GM12864 (cell line): ENCODE measurements at places on chromosomes 12 and 14.

DNA sequence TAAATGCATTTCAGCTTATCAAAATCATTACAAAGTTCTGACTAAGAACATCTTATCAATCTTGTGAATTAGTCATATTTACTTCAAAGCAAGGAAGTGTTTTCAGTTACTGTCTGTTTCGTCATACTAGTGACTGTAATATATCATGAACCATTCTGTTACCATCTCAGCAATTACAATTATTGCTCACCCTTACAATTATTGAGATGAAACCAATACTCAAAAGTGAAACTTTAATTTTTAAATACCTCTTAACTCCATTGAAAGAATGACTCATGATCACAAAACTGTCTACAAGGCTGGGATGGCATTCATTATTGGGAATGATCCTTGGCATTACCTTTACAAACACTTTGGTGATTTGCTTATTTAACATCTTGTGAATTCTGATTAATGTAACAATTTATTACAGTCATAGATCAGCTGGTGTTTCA is 90.3 kb downstream of the RPS6KA5 start:
- DNase-seq = no peak

GRCh38 chr12:12803186-12803585 is 10.0 kb upstream of the DDX47 start:
- no peak for DNase-seq

DNA sequence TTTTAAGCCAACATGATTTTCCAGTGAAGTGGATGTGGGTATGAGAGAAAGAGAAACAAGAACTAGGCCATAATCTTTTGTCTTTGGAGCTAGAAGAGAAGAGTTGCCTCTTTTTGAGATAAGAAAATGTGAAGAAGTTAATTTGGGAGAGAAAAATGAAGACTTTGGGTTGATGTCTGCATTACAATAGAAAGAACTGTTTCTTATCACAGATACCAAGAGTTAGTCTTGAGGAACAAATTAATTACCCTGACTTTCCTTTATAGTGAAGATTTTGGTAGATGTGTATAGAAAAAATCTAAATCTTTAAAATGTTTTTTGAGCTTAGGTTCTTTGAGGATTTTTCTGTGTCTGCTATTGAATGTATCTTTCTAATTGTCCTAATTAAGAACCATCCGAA is 4.2 kb downstream of the A2M start:
- DNase-seq = no peak

DNA sequence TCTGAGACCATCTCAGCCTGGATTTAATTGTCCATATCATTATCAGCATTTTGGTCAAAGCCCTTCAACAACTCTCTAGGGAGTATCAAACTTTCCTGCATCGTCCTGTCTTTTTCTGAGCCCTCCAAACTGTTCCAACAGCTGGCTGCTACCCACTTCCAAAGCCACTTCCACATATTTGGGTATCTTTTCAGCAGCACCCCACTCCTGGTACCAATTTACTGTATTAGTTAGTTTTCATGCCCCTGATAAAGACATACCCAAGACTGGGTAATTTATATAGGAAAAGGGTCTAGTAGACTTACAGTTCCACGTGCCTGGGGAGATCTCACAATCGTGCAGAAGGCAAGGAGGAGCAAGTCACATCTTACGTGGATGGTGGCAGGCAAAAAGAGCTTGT is 33.1 kb upstream of the YBX3 start:
- no peak for DNase-seq

DNA sequence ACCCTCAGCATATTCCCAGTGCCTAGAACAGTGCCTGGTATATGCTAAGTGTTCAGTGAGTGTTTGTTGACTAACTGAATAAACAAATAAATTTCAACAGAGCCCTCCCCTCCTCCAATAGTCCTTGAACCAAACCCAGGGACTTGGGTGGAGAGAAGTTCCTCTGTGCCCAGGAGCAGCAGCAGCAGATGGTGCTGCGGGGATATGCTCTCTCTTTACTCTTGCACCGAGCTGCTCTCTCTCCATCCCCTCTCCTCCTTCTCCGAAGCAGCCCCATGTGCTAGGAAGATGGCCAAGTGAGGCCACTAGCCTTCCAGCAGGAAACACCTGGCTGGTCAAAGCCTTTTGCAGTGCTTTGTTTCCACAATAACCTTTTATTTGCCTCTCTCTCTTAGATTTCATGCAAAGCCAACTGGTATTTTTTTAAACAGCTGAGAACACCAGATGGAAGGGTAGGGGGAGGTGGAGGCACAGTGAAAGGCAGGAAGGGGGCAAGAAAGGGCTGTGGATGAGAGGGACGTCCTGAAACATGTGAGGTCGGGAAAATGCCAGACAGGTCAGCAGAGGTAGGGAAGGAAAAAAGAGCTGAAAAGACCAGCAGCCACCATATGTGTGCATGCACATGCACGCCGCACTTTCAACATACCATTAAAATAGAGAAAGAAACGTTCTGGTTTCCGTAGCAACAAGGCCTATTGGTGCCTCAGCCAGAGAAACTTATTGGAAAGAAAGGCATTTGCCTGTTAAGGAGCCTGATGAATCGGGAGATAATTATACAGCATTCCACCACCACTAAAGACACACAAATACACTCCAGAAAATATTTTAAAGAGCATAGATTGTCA is 78.9 kb downstream of the EMP1 start:
- no peak for DNase-seq

DNA sequence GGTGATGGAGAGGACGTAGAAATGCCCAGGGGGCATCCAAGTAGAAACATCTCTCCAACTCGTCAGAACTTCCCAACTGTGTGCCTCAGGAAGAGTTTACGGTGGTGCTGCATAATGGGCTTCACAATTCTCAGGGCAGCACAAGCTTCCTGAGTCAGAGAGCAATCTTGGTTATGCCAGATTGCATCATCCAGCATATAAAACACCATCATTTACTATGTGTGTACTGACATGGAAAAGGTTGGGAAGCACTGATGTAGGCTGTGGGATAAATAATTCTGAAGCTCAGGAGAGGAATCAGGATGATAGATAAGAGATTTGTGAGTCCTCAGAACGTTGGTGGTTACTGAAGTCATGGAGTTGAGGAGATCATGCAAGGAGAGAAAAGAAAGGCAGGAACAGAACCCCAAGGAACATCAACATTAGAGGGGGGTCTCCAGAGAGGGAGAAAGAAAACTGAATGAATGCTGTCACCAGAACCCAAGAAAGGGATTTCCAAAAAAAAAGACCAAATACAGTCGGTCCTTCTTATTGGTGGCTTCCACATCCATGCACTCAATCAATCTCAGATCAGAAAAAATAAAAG is 4.7 kb upstream of the NCKAP5L start:
- DNase-seq = no peak

GRCh38 chr12:2288001-2288400 is 235.2 kb downstream of the CACNA1C start:
- no peak for DNase-seq

DNA sequence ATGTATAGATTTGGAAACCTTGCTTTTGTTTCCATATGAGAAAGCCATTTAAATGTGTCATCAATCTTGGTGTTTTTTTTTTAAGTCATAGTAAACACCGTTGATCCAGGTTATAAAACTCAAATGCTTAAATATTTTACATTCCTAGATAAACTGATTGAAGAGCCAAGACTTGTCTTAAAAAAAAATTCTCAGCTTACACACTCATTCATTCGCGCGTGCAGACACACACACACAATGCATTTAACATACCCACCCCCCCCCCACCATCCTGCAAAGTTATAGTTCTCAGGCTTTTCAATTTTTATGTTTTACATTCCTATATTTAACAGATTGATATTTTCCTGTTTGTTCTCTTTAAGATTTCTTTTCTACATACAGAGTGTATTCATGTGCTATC is 536.4 kb downstream of the PRKD1 start:
- DNase-seq = no peak

DNA sequence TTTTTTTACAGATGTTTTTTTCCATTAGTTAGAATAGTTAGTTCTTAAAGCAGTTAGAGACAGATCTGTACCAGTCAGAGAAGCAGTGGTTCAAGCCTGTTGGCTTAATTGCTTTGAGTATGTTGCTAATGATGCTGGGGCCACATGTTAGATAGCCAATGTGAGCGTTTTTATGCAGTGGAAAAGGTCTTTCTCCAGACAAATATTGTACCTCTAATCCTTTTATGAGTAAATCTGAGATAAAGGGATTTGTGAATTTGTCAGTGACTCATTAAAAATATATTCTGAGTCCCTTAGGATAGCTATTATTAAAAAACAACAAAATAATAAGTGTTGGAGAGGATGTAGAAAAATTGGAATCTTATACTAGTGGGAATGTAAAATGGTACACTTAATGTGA is 154.2 kb downstream of the MSRB3 start:
- DNase-seq = no peak

- DNase-seq = no peak
Measured at GRCh38 chr14:54343272-54344121, 53.3 kb upstream of the CDKN3 start.

GRCh38 chr12:1916371-1917171 is 1.9 kb downstream of the CACNA2D4 start:
- DNase-seq = no peak

GRCh38 chr14:60196291-60196690 is 31.1 kb upstream of the DHRS7 start:
- no peak for DNase-seq

DNA sequence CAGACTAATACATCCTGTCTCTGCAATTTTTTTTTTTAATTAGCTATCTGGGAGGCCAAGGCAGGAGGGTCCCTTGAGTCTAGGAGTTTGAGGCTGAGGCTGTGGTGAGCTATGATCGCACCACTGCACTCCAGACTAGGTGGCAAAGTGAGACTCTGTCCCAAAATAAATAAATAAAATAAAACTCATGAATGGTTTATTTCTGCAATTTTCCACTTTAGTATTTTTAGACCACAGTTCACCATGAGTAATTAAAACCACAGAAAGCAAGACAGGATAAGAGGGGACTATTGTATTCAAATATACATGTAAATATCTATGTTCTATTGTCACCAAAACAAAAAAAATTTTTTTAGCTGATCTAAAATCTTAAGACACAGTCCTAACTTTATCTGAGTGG is 17.8 kb downstream of the TAOK3 start:
- no peak for DNase-seq

GRCh38 chr12:74449872-74450271 is 87.8 kb upstream of the ATXN7L3B start:
- no peak for DNase-seq

GRCh38 chr12:95815632-95816212 is 25.2 kb upstream of the NTN4 start:
- no peak for DNase-seq

GRCh38 chr14:68423686-68424085 is 369.2 kb downstream of the ZFP36L1 start:
- DNase-seq = no peak

GRCh38 chr12:101181776-101182175 is 28.3 kb downstream of the SLC5A8 start:
- DNase-seq = no peak

DNA sequence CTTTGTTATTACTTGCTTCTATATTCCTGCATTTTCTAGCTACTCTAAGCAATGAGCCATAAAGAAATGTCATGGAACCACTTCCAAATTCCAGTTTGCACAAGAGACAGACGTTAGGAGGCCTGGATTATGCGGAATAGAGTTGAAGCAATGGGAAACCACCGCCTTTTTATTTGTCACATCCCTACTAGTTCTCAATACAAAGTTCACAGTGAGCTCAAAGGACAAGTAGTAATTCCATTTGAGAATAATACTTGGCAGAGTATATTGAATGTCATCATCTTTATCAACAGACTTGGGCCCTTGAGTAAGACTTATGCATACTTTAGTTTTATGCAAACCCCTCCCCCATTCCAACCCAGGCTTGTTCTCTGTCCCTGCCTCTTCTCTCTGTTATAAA is 3.7 kb upstream of the SLC15A5 start:
- DNase-seq = no peak

DNA sequence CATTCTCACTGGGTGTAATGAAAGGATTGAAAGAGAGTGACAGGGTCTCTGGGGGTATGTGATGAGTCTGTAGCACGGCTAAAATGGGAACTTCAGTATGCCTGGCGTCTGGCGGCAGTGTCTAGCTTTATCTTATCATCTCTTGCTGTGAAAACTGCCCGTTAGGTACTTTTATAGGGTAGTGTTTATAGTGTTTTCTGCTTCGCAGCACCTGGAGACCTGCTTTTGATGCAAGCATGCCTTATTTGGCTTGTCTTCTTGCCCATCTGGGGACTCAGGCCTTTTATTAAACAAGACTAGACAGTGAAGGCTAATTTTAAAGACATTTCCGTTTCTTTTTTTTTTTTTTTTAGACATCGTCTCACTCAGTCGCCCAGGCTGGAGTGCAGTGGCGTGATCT is 36.3 kb upstream of the ALDH2 start:
- DNase-seq = no peak

DNA sequence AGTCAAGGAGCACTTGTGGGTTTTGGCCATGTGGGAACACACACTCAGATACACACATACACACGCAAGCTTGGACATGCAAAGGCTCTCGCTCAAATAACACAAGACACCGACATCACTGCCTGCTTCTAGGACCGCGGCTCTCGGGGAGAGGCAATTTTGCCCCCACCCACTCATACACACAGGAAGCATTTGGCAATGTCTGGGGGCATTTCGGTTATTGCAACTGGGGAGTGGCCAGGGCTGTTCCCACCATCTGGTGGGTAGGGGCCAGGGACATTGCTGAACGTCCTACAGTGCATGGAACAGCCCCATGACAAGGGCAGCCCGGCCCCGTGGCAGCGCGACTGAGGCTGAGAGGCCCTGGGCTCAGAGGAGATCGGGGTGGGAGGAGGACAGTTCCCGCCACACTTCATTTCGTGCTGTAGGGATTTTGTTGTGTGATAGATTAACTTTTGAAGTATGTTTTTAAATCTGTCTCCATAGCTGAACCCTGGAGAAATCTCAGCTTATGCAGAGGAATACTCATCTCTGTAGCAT is 35.6 kb downstream of the RIMBP2 start:
- no peak for DNase-seq

GRCh38 chr12:132075714-132076553 is 68.2 kb downstream of the DDX51 start:
- no peak for DNase-seq

- no peak for DNase-seq
Measured at GRCh38 chr12:132814232-132814631, 14.4 kb downstream of the GOLGA3 start.

GRCh38 chr12:2944401-2945047 is 14.7 kb upstream of the TEAD4 start:
- no peak for DNase-seq

DNA sequence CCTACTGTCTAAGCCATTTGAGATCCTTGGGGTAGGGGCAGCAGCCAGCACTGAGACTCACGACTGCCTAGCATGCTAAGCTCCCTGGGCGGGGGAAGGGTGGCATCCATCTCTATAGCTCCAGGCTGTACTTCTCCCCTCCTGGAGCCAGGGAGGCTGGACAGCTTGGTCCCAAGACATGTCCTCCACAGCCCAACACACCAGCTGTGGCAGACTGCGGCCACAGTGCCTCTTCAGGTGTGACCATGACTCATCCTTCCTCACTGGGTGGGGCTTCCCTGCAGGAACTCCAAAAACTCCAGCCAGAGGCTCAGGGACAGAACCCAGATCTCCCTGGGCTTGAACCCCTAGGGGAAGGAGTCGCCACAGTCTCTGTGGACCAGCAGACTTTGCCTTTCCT is 193.9 kb downstream of the GPHN start:
- no peak for DNase-seq
